ENCODE measurements at places on chromosomes 5 and 9.

- no peak for DNase-seq
Measured at GRCh38 chr5:160260881-160261815, 31.8 kb downstream of the FABP6 start.

DNA sequence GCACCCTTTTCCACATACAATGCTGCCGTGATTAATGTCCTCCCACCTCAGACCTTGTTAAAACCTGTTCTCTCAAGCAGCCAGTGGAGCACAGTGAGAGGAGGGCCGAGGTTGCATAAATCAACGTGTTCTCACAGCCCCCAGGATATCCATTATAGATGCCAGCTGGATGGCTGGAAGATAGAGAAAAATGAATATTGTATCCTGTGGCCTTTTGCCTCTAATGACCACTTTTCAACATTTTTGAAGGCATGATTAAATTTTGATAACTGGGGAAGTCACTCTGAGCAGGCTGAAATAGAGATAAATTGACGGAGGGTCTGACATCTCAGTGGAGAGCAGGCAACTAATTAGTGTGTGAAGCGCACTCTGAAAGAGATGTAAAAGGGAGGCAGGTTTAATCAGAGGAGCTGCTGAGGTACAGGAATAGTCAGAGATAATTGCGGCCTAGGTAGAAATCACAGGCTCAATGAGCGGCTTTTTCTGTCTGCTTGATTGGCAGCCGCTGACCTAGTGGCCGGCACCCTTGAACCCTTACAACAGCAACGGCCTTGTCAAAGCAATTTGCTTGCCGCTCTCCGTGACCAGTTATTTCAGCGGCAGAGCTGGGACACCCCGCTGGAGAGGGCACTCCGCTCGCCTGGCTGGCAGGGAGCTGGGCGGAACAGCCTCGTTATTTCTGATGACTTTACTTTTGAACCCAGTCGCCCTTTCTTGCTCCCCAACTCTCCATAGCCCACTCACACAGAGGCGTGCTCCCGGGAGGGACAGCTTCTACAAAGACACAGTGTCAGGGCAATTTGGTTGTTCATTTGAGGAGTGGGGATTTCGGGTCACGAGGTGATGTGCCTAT, 560.7 kb downstream of the PSAT1 start:
- DNase-seq = no peak

DNA sequence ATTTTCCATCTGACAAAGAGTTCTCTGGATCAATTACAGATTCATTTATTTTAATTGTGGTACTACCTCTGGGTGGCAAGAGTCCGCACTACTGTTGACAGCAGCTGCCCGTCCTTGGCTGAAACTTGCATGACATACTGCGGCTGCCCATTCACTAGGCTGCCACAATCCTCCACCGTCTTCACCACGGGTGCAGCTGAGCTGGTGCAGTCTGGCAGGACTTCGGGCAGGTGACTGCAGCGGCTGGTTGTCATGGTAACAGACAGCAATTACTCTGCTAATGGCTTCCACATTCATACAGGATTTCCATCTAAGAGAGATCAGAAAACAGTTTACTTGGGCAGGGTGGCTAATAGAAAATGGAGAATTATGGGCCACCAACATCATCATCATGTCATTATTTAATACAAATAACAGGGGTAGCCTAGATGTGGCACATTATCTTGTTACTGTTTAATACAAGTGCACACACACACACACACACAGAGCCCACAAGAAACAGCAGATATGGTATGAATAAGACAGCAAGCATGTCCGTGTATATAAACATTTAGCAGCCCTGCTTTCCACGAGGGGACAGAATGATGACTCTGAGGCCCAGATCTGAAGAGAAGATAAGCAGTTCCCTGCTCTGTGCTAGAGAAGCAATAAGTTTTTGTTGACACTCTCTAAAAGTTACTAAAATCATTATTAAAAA, 112.3 kb downstream of the MARCHF3 start:
- DNase-seq = no peak

- DNase-seq = no peak
Measured at GRCh38 chr5:58317808-58318207, 142.1 kb downstream of the PLK2 start.

DNA sequence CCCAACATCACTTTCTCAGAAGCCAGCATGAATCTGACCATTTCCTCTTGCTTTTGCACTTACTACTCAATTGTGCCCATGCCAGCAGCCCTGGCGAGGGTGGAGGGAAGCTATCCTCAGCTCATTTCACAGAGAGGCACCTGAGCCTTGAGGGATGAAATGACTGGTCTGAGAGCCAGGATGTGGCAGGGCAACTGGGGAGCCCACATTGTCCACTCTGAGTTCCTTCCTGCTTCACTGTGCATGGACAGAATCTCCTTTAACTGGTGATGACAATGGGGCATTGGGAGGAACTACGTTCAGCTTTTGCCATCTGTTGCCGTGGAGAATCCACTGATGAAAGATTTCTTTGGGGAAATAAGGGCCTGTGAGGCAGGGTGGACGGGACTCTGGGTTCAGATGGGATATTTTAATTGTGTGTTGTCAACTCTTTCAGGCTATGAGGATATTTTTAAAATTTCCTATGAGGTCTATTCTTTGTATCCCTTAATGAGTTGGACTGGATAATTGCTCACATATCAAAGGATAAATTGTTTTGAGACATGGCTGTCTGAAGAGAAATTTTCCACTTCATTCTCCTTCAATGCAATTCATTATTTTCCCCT, 78.3 kb downstream of the TNC start:
- DNase-seq = no peak

- no peak for DNase-seq
Measured at GRCh38 chr5:133438487-133438886, 173.9 kb downstream of the FSTL4 start.

- no peak for DNase-seq
Measured at GRCh38 chr9:35313916-35314315, 152.1 kb downstream of the UNC13B start.

GRCh38 chr9:120876842-120877240, at the start of gene PHF19:
Gene PHF19 (minus strand): TSS chr9:120877188. CDS start chr9:120874741, 2,447 bp downstream.
- DNase-seq = no peak

- no peak for DNase-seq
Measured at GRCh38 chr9:17816431-17817027, 237.7 kb downstream of the SH3GL2 start.

- DNase-seq = no peak
Measured at GRCh38 chr5:34494111-34494755, 161.9 kb upstream of the RAI14 start.

DNA sequence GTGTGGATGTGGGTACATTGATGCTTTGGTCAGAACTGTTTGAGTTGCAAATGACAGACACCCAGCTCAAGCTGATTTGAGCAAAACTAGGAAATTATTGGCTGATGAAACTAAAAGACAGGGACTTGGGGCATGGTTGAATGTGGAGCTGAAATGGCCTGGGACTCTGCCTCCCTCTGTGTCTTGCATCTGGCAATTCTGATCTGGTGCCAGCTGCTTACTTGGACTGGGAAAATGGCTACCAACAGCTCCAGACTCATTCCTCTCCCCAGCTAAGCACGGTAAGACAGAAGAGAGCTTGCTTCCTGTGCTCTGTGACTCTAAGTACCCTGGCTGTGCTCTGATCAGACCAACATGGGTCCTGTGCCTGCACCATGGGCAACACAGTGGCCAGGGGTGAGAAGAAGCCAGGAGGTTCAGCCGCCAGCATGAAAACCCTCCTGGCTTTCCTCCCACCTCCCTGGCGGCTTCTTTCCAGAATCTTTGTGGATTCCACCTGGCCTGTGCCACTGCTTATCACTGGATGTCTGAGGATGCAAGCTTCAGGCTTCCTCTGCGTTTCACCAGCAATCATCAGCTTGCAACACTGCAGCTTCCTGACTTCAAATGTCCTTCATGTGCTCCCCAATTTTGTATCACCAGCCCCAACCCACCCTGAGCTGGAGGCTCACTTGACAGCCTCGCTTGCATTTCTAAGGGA, 44.1 kb downstream of the C5orf15 start:
- DNase-seq = no peak

DNA sequence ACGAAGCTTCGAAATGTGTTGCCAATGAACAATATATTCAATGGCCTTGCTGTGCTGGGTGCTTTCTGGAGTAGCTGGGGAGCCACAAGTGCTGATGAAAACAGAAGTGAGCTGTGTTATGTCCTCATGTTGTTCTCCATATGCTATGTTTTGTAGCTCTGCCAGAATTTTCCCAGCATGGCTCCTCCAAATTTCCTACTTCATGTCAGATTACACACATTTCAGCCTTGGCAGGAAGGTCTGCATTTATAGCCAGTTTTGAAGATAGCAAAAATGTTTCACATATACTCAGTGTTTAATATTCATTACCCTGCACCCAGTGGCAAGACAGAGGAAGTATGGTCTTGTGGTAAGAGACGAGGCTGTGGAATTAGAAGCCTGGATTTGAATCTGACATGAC, 22.6 kb upstream of the NMUR2 start:
- DNase-seq = no peak

DNA sequence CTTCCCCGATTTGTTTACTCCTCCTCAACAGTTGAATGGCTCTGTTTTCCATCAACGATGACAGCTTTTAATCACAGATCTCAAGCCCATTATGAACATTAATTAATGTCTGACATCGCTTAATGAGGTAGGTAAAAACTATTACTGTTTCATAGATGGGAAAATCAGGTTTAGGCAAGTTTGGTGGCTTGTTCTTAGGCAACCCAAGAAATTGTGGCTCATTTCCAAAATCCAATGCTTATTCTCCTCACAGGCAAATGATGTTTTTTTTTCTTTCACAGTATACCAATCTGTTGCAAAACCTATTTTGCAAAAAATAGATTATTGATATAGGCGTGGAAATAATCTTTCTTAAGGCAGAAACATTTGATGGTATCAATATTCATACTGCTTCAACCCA, 70.8 kb upstream of the CHD1 start:
- no peak for DNase-seq

DNA sequence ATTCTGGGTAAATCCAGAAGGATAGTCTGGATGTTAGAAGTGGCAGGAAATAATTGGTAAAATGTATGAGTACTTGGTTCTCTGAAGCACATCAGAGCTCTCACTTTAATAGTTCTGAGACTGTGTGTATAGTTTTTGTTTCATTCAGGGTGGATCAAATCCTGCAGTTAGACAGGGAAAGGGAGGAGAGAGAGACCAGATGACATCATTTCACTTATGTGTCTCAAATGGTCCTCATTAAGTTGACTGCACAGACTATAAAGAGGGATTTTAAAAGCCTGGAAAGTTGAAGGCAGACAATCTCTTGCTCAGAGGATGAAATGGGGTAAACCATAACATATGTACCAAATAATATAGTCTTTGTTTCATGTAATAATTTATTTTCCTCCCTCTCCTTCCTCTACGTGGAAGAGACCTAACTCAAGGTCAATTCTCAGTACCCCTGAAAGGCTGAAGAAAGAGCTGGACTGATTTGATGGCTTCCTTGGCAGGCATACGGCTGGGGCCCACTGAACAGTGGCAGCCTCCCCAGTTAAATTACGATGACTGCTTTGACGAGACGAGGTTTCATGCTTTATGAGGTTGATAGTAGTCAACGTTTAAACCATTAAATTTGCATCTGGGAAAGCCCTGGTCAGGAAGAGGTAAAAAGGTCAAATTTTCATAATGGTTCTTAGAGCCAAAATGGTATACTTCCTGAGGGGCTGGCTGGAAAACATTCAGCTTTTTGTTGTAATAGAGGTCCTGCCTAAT, 395.1 kb upstream of the RPS23 start:
- DNase-seq = no peak

DNA sequence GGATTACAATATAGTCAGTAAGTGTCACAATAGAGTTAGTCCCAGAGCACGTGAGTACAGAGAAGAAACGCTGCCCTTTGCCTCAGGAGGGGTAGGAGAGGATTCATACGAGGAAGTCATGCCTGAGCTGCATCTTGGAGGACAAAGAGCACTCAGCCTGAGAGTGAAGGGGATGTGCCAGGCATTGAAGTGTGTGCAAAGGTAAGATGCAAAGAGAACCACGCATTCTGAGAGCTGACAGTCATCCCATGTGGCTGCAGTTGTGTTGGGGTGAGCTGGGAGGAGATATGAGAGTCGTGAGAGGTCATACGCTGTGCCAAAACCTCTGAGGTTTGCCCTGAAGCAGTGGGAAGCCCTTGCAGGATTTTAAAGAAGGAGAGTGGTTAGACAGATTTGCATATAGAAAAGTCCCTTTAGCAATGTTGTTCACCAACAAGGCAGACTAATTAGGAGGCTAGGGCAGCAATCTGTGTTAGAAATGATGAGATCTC, 97.5 kb downstream of the PIP5K1B start:
- DNase-seq = no peak

- DNase-seq = no peak
Measured at GRCh38 chr9:20781092-20781491, 97.0 kb downstream of the FOCAD start.

GRCh38 chr9:123109540-123110279, 76.2 kb downstream of the GPR21 start:
- no peak for DNase-seq

- DNase-seq = no peak
Measured at GRCh38 chr5:82745016-82745415, 332.2 kb downstream of the TMEM167A start.

DNA sequence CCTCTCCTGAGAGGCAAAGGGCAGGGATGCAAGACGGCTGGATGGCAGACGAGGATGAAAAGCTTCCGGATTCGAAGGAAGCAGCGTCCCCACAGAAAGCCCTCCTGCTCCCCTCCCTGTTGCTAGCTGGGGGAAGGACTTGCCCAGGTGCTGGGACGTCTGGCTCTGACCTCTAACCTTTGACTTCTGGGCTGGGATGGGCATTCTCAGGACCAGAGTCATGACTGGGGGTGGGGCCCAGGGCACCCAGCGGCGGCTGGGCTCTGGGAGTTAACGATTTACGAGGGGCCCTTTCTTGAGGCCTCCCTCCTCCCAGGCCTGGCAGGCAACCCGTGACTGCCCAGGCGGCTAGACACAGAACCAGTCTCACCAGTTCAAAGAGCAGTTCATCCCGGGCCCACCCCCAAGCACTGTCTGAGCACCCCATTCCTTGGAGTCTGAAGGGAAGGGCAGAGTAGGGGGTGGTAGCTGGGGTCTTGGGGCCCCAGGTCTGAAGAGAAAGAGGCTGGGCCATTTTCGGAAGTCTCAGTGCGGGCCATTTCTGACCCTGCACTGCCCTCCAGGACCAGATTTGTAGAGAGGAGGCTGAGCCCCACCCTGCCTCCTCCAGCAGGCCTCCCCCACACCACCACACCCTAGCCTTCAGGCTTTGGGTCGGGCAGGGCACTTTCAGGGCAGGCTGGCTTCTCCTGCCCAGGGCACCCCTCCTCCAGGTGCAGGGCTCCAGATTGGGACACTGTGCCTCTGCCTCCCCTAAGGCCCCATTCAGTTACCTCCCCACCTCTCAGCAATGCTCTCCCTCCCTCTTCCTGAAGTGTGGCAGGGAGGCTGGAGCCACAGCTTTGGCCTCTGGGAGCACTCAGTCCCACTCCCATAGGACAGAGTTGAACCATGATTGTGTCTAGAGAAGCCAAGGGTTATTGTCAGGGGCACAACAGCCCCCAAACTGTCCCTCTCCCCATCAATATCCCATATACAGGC, 5.0 kb upstream of the CXXC5 start:
- DNase-seq = no peak

DNA sequence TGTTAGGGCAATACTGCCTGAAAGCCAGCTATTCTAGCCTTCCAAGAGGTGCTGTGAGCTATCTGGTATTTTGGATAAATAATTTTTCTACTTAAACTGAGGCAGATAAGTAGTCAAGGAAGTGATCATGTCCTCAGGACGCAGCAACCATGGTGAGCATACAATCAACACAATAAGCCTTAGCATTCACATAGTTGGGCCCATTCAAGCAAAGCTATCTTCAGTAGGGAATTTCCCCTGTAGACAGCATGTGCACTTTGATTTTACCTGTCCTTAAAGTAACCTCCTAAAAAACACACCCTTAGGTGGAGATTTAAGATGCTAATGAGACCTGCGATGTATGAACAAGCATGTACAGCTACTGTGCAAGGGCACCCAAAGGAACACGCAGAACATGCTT, 76.2 kb upstream of the HCN1 start:
- DNase-seq = no peak
